ENCODE measurements at places on chromosomes 6 and 20. TPM values are rescaled to one million over a fixed set of nuclear protein-coding genes. Genes with fewer than 3 reads are reported as not detected.

Gene DDRGK1
- 58.3 TPM for polyA plus RNA-seq

Gene PNLDC1
- 0.13 TPM for polyA plus RNA-seq

GRCh38 chr6:85975957-85976356, 333.3 kb upstream of the SYNCRIP start:
- no peak for DNase-seq

- no peak for DNase-seq
Observed at GRCh38 chr6:149963212-149963461, 606 bp upstream of the ULBP1 start.

DNA sequence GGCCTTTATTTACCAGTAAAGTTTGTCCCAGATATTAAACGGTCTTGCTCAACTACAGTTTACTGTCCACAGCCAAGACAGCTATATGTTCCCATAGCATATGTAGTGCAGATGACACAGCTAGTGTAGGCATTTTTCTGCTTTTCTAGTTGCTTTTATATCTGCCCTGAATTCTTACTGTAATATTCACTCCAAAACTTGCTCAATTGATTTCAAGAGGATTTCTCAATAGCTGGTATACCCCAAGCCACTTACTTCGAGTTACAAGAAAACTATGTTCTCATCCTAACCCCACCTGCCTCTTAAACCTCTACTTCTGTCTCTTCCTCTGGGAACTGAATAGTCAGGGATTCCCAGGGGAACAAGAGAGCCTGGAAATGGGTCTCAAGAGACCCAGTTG, 18.9 kb upstream of the ROS1 start:
- DNase-seq: no peak

DNA sequence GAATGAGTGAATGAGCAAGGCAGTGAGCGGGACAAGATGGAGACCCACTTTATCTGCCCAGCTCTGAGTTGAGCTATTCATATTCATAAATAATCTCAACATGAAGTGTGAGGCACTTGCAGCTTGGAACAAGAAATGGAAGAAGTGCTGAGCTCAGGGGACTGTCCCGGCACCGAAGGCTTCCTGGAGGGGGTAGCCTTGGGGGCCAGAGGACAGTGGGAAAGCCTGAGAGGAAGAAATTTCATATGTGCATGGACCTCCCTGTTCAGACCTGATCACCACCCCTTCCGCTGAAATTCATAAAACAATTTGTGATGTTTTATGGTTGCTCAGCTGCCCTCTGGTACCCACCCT, 103.2 kb downstream of the TOX2 start:
- no peak for DNase-seq

DNA sequence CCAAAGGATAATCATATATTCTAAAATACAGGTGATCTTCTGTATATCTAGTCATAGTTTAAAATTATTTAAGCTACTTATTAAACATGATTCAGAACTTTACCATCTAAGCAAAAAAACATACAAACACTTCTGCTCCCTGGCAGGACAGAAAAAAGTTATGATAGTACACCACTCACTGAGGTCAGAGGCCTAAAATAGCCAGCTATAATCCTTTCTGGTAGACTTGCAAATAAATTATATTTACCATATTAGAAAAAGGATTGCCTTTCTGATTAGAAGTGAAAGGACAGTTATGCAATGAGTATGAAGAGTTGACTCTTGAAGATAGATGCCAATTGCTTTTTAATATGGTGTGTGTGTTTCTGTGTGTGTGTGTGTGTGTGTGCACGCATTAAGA, 207.4 kb downstream of the BMP2 start:
- no peak for DNase-seq
